NCI-H2029 treated with DMSO at 0.1 percent for 48 hours (cell line): ENCODE measurements at places on chromosomes 4 and X.

- DNase-seq = no peak
Measured at GRCh38 chrX:34653811-34654210, 3.3 kb downstream of the TMEM47 start.

GRCh38 chr4:112751447-112751846 is 114.5 kb downstream of the LARP7 start:
- no peak for DNase-seq

DNA sequence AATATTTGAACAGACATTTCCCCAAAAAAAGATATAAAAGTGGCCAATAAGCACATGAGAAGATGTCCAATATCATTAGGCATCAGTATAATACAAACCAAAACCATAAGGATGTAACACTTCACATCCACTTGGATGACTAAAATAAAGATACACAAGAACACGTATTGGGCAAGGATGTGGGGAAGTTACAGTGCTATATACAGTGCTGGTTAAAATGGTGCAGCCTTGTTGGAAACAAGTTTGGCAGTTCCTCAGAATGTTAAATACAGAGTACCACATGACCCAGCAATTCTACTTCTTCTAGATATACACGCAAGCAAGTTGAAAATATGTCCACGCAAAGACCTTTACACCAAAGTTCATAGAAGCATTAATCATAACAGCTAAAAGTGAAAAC is 58.9 kb downstream of the HAUS3 start:
- DNase-seq = no peak

DNA sequence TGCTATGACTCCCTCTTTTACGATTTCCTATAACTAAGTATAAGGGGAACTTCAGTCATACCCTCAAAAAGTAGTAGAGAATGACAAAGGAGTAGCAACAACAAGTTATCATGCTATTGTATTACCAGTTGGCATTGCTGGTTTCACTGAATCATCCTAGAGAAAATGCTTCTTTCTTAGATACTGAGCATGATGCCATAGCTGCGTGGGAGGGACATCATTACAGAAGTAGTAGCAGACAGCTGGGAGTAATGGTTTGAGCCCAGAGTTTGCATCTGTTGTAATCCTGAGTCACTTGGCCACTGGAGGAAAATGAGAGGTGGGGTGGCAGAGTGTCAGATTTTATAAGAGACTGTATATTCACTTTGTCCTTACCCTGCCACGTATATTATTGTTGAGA is 38.6 kb downstream of the MTMR1 start:
- DNase-seq = no peak

- DNase-seq = no peak
Measured at GRCh38 chrX:135572436-135572835, 52.0 kb downstream of the INTS6L start.

GRCh38 chrX:119887721-119888425 is 7.8 kb upstream of the AKAP14 start:
- DNase-seq = no peak

DNA sequence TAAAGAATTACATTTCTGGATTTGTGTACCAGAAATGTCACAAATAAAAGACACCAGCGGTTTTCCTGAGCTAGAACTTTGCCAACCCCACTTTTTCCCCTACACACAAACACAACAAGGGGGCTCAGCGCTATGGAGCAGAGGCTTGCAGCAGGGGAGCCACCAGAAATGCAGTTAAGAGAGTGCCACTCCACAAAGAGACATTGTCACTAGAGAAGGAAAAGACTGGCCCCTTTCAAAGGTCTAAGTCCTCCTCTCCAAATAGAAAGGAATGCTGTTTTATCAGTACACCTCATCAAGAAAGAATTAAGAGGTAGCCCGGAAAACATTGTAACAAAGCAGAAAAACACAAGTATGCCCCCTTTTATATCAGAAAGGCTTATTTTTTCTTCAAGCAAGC is 419.5 kb downstream of the HNRNPD start:
- DNase-seq = no peak

- DNase-seq = no peak
Measured at GRCh38 chr4:123706973-123707372, 310.4 kb downstream of the SPRY1 start.

- DNase-seq = no peak
Measured at GRCh38 chrX:45353456-45353855, 152.8 kb upstream of the DIPK2B start.

GRCh38 chr4:84750960-84751283 is 168.0 kb downstream of the CDS1 start:
- no peak for DNase-seq

DNA sequence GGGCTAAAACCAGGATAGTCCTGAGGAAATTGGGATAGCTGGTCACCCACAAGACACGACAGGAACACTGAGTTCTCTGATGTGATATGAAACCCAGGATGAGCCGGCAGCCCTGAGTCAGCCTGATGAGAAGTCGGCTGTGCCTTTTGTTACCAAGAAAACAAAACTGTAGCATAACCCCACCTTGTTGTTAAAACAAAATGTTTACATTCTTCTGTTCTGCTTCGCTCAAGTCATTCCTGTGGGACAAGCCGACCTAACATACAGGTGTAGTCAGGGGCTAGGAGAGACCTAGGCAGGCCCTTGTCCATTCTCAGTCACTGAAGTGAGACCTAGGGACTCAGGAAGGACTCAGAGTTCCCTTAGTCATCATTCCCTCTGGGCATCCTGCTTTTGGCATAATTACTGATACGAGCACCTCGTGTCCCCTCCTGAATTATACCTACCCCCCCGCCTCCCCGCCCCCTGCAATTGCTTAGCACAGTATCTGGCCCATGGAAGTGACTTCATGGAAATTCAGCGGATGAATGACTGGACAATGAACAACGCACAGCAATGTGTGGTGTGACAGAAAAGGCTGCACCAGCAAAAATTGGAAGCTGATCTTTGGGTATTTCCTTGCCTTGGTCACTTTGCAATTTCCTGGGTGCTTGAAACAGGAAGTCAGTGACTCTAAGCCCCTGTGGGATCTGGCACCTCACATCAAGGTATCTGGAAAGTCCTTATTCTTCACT is 31.9 kb upstream of the TLR2 start:
- DNase-seq = no peak

- DNase-seq = no peak
Measured at GRCh38 chr4:168647646-168648375, 151.0 kb downstream of the PALLD start.

DNA sequence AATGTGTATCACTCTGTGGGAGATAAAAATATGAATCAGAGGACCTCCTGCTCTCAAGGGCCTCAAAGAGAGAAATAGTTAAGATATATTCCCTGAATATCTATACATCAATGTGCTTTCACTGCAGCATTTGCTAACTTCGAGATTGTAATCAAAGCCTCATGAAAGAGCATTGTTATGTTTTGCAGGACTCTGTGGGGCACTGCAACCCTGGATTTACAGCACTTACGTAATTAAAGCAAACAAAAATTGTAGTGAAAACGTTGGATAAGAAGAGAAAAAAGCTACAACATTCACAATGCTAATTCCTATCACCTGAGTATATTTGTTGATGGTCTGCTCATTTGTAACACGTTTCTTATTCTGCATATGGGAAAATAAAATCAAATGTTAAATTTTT is 48.0 kb downstream of the ETNPPL start:
- no peak for DNase-seq

GRCh38 chr4:147963839-147964238 is 232.0 kb downstream of the ARHGAP10 start:
- DNase-seq = no peak

DNA sequence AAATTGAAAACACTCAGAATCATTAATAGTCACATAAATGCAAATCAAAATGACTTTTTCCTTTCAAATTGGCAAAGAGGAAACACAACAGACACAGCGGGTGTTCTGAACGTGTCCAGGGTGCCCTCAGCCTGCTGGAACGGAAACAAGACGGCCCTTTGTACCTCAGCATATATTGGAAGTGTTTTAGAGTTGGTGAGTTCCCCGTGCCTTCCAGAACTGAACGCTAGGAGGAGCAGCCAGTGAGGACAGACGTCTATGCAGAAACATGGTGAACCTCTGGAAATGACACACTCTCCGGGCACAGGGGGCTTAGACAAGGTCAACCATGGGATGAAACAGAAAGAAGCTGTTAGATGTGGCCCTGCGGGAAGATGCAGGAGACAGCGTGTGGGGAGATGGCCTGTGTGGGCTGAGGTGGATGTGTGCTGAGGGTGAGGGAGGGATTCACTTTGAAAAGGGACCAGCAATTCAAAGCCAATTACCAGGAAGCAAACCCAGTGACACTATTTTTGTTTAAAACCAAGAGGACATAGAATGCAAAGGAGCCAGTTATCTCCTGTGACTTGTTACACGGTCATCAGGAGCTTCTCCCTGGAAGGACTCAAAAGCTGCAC is 40.4 kb downstream of the RNF212 start:
- no peak for DNase-seq

DNA sequence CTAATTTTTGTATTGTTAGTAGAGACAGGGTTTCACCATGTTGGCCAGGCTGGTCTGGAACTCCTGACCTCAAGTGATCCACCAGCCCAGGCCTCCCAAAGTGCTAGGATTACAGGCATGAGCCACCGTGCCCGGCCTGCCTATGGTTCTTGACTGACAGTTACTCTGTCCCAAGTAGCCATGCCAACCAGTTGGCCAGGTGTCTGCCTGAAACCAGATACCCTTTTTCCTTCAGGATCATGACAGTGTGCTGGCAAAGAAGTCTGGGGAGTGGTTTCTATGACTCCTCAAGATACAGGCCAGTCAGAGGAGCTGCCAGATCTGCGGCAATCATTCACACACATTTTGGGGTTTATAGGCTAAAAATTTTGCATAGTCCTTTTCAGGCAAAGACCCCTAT is 1.7 kb upstream of the LAS1L start:
- DNase-seq = no peak

- DNase-seq = no peak
Measured at GRCh38 chr4:1194010-1194900, 21.9 kb upstream of the SPON2 start.

DNA sequence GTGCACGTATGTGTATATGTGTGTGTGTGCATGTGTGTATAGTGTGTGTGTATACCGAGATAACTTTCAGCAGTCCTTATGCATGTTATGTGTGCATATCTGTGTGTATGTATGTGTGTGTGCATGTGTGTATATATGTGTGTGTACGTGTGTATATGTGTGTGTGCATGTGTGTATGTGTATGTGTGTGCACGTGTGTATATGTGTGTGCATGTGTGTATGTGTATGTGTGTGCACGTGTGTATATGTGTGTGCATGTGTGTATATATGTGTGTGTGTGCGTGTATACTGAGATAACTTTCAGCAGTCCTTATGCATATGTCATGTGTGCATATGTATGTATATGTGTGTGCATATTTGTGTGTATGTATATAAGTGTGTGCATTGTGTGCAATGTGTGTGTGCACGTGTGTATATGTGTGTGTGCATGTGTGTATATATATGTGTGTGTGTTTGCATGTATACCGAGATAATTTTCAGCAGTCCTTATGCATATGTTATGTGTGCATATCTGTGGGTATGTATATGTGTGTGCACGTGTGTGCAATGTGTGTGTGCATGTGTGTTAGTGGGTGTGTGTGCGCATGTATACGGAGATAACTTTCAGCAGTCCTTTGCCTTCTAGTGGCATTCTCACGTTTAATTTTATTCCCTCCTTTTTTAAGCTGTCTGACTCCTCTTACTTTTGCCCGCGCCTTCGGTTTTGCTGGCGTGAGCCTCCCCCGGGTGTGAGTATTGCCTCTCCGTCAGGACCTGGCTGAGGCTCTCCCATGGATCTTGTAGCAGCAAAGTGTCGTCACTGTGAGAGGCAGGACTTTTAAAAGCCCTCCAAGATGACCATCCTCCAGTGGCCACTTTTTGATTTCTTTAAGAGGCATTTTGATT is 99.6 kb upstream of the SHOX start:
- no peak for DNase-seq

DNA sequence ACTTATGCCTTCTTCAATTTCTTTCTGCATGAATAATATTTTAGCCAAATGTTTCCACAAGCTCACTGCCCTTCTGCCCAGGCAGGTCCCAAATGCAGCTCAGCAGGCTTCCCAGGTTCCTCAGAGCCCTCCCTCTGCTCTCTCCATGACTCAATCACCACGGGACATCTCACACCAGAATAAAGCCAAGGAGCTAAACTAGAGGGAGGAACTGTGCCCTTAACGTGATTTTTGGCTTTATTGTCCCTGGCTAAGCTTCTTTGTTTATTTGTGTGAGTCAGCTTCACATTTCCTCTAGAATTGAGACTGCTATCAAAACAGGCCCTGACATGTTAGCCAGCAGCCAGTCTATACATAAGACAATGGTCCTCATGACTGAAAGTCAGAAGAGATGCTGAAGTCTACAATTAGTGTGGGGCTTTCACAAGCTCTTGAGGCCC is 186.4 kb upstream of the GALNT7 start:
- no peak for DNase-seq

DNA sequence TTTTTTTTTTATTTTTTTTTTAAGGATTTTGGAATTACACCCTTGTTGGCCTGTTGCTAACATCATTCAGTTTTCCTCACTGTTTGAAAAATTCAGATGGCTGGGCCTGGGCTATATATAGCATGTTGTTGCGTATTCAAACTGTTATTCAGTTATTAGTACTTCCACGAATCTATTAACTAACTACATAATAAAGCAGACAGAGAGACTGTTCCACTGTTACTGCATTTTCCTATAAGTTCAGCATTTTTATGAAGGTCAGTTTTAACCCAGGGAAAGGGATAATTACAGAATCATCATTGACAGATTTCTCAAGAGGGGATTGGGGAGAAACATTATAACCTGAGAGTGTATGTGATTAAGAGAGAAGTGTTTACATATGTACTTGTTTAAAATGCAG is 3.1 kb downstream of the DOCK11 start:
- no peak for DNase-seq

DNA sequence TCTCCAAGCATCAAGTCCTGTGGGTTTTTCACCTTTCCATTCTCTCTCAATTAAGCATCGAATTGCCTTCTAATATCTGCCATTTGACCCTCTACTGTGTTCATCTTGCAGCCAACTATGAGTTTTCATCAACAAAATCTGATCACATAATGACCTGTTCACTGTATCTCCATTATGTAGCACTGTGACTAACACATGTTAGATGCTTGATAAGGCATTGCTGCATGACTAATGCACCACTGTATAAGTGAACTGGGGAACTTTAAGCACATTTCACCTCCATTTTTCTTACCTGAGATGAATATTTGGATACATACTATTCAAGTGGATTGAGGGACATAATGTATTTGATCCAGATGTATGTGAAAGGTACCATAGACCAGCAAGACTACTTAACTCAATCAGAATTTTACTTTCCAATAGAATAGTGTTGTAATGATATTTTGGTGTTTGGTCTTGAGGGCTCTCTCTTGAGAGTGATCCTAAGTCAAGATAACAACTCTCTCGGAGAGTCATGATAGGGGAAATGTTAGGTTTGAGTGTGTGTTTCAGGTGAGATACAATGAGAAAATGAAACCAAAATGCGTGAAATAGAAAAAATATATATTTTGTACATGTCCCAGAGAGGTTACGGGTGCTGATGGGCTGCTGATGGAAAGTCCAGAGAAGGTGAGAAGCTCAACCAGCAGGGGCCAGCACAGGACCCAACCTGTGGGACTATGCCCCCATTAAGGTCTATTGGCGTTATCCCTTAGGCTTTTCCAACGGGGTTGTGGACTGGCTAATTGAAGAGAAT is 60.2 kb upstream of the HS3ST1 start:
- no peak for DNase-seq

- DNase-seq = peak; percentile 15
Measured at GRCh38 chrX:10119399-10119990, 37.3 kb upstream of the CLCN4 start.

GRCh38 chr4:84472154-84472553 is 26.9 kb downstream of the NKX6-1 start:
- no peak for DNase-seq
